Neuronal stem cell (in vitro differentiated cells): ENCODE measurements at places on chromosomes 4 and X.

GRCh38 chrX:3712051-3712869 lies 1.2 kb downstream of the PRKX start:
- no peaks in the 10 kb centered on the region for H3K4me1 ChIP-seq
- DNase-seq = no peak
- H3K27me3 ChIP-seq = no peaks in the 10 kb centered on the region

DNA sequence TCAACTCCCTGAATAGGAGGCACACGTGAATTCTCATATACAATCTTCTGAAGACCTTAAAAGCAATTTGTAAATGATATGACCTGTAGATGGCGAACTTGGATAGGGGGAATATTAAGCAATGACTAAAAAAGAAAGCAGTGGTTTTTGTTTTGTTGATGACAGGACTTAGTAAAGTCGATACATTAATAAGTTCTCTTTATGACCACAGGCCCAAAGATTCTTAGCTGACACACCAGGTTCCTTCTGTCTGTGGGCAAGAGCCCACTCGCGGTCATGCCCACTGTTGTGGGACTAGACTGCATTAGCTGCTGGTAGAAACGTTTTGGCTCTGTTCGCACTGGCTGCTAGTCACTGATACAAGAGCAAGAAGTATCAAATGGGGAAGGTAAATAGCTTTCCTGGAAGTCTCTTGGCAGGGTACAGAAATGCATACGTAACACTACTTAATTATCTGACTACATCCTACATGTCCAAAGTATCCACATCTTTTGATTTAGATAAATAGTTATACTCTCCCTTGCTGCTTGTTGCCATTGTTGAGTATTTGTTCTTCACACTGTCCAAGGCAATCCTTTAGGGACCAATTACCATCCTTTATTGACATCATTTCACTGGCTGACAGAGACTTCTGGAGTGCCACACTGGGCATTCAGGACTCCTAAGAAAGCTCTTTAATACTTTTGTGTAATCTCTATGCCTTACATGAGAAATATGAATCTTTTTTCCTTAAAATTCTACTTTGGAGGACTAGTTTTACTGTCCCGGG lies 31.0 kb downstream of the ALPK1 start:
- H3K4me3 ChIP-seq = no peak overlapping the region
- no peaks in the 10 kb centered on the region for H3K4me1 ChIP-seq
- no peak overlapping the region for H3K27ac ChIP-seq
- peak; percentile 58 for DNase-seq

- DNase-seq = no peak
- H3K36me3 ChIP-seq = no peaks in the 10 kb centered on the region
- no peak overlapping the region for H3K4me3 ChIP-seq
- peaks cover 2% of the 10 kb centered on the region for H3K4me1 ChIP-seq
- no peak overlapping the region for H3K27ac ChIP-seq
Observed at GRCh38 chrX:107676559-107677378, 48.5 kb downstream of the PRPS1 start.

DNA sequence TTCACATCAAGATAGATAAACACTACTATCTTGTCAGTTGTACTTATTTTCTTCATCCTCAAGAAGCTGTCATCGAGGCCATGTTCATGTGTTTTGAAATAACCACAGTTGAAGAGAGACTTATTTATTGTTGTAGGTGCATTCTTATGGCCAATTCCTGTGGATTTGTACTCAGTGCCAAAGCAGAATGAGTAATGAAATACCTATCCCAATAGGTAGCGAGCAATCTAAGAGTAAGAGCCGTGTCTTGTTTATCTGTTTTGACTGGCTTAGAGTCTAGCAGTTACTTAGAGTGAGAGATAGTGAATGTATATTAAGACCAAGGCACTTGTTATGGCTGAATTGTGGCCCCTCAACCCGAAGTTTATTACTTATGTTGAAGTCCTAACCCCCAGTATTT lies 631.0 kb upstream of the SPANXN1 start:
- H3K4me1 ChIP-seq = no peaks in the 10 kb centered on the region
- no peaks in the 10 kb centered on the region for H3K36me3 ChIP-seq

DNA sequence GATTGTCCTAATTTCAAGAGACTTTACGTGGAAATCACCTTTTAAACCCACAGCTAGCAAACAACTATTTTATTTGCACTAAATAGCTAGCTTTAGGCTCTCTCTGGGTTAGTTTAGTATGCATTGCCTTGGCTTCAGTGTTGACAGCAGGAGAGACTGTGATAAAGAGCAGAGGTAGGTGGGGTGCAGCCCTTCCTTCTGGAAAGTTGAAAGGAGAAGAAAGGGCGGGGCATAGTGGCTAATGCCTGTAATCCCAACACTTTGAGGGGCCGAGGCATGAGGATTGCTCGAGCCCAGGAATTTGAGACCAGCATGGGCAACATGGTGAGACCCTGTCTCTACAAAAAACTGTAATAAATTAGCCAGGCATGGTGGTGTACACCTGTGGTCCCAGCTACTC lies 29.0 kb upstream of the TMEM154 start:
- no peaks in the 10 kb centered on the region for H3K4me1 ChIP-seq
- no peaks in the 10 kb centered on the region for H3K36me3 ChIP-seq
- H3K27me3 ChIP-seq = no peaks in the 10 kb centered on the region
- H3K27ac ChIP-seq = no peak overlapping the region
- no peak overlapping the region for H3K4me3 ChIP-seq

DNA sequence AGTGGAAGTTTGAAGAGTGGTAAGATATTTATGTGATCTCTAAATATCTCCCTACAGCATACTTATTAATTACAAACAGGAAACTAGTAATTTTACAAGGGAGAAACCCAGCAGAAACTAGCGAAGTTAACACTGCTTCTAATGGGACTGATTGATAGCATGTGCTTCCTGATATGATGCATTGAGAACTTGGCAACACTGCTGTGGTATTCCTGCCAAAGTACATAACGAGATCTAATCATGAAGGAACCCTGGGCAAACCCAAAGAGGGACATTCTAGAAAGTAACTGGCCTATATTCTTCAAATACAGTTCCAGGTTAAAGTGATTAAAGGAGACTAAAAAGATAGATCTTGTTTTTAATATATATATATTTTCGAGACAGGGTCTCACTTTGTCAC lies 4.6 kb upstream of the GPR34 start:
- H3K27ac ChIP-seq = no peak overlapping the region
- H3K27me3 ChIP-seq = no peaks in the 10 kb centered on the region
- no peaks in the 10 kb centered on the region for H3K36me3 ChIP-seq
- no peak for DNase-seq

DNA sequence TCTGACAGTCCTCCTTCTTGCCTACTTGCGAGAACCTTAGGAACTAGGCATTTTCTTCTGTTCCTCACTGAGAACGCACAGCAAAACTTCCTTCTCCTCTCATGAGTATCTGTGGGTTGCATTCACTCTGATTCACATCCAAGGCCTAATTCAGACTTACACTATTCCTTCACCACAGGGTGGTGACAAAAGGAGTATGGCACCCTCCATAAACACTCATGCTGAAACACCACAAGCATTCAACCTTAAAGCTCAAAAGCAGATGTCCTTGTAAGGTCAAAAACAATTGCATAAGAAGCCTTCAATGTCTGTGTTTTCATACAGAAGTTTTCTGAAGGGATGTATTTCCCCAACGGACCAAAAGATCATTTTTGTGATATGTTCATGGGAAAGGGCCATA lies 147.3 kb downstream of the CORIN start:
- DNase-seq = no peak
- no peaks in the 10 kb centered on the region for H3K36me3 ChIP-seq
- no peaks in the 10 kb centered on the region for H3K27me3 ChIP-seq
- H3K4me1 ChIP-seq = no peaks in the 10 kb centered on the region
- no peak overlapping the region for H3K27ac ChIP-seq
- H3K4me3 ChIP-seq = no peak overlapping the region

- no peaks in the 10 kb centered on the region for H3K36me3 ChIP-seq
- no peak overlapping the region for H3K4me3 ChIP-seq
- no peak overlapping the region for H3K27ac ChIP-seq
- no peaks in the 10 kb centered on the region for H3K4me1 ChIP-seq
Observed at GRCh38 chr4:41000356-41000755, 214.0 kb downstream of the APBB2 start.

GRCh38 chrX:95791876-95792275 lies 892.8 kb upstream of the DIAPH2 start:
- no peaks in the 10 kb centered on the region for H3K27me3 ChIP-seq
- no peaks in the 10 kb centered on the region for H3K36me3 ChIP-seq
- no peak overlapping the region for H3K4me3 ChIP-seq
- no peak overlapping the region for H3K27ac ChIP-seq
- no peaks in the 10 kb centered on the region for H3K4me1 ChIP-seq

- DNase-seq = no peak
- no peak overlapping the region for H3K27ac ChIP-seq
- peaks cover 4% of the 10 kb centered on the region for H3K4me1 ChIP-seq
- H3K4me3 ChIP-seq = no peak overlapping the region
- no peaks in the 10 kb centered on the region for H3K27me3 ChIP-seq
Observed at GRCh38 chr4:16508968-16509367, 282.7 kb upstream of the TAPT1 start.

- H3K36me3 ChIP-seq = no peaks in the 10 kb centered on the region
- peaks cover 93% of the 10 kb centered on the region for H3K27me3 ChIP-seq
- peaks cover 30% of the 10 kb centered on the region for H3K4me1 ChIP-seq
Observed at GRCh38 chr4:112515198-112516065, 548 bp downstream of the NEUROG2 start.

GRCh38 chr4:53962516-53963225 lies 101.7 kb downstream of the CHIC2 start:
- peak; percentile 23 for DNase-seq
- H3K27me3 ChIP-seq = no peaks in the 10 kb centered on the region

- no peaks in the 10 kb centered on the region for H3K4me1 ChIP-seq
- DNase-seq = no peak
- H3K36me3 ChIP-seq = no peaks in the 10 kb centered on the region
- peak overlapping the region; percentile 74 for H3K4me3 ChIP-seq
- H3K27ac ChIP-seq = no peak overlapping the region
Observed at GRCh38 chrX:118347736-118348135, 1.8 kb downstream of the WDR44 start.

DNA sequence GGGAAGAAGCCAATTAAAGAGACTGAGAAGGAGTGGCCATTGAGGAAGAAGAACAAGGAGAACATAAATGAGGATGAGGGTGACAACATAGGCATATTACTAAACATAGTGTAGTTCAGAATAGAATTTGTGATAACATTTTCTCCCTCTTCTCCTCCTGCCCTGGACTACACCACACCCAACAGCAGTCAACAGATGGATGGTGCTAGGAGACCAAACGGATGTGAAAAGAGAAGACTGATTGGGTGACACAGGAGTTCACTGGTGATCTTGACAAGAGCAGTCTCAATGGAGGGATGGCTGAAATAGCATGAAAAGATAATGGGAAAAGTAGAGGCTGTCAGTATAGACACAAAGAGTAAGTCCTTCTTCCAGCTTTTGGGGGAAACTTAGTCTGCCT lies 226.5 kb upstream of the FGF13 start:
- H3K27ac ChIP-seq = no peak overlapping the region
- no peaks in the 10 kb centered on the region for H3K27me3 ChIP-seq
- H3K4me3 ChIP-seq = no peak overlapping the region
